ENCODE measurements at places on chromosomes 4 and X. TPM values are rescaled to one million over a fixed set of nuclear protein-coding genes. Genes with fewer than 3 reads are reported as not detected.

Gene MMGT1
- polyA plus RNA-seq, result 34.0 TPM

Gene ELF2
- 58.3 TPM for polyA plus RNA-seq

Gene ELOVL6
- polyA plus RNA-seq, result 34.1 TPM

Gene FAM47E
- polyA plus RNA-seq, result 11.1 TPM

Gene HTT
- 20.7 TPM for polyA plus RNA-seq

GRCh38 chr4:112819729-112820128 lies 182.8 kb downstream of the LARP7 start:
- DNase-seq, result no peak

DNA sequence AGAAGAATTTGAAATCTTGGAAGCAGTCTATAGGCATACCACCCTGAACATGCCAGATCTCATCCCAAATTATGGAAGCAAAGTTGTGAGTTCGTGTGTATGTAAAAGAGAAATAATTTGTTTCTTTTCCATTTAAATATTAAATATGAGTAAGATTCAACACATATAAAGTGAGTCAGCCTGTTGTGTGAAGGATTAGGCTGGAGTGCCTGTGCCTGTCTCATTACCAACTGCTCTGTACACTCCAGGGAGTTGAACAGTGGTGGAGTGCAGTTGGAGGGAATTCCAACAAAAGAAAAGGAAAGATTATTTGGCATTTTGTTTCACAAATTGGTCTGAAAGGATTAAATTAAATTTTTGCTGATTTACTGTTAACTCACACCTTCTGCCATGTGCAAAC lies 435.6 kb downstream of the FAT4 start:
- no peak for DNase-seq

- no peak for DNase-seq
Observed at GRCh38 chr4:141730805-141731204, 94.4 kb downstream of the IL15 start.

- DNase-seq, result no peak
Observed at GRCh38 chrX:103727115-103727514, 16.4 kb downstream of the TMEM31 start.

DNA sequence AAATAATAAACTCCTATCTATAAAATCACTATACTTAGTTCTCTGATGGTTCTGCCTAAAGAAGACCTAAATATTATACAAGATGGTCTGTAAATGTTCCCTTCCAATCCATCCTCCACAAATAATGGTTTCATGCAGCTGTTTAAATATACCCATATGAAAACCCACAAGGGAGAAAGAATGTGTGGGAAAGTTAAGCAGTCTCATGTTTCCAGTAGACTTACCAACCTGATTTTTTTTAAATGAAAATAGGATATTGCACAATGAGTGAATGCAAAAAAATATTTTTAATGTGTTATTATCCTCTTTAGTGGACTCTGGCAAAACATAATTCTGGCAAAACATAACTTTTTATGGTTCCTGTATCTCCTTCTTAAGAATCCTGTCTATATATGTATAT lies 23.3 kb downstream of the CAMK2D start:
- DNase-seq, result no peak

DNA sequence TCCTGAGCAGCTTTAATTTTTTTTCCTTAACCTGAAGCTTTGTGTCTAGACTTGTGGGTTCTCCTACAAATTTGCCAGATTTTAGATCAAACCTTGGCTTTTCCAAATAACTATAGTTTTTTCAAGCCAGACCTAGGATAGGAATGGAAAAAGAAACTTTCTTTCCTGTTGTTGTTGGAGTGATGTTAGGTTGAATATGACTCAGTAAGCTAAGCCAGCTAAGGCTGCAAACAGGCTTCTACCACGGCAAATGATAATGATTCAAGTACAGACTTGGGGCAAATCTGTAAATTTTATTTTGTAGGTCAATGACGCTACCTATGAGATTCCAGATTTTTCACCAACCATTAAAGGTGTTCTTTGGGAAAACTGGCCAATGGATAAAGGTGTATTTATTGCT lies 45.6 kb downstream of the WDR19 start:
- DNase-seq, result no peak

- no peak for DNase-seq
Observed at GRCh38 chr4:105896984-105897775, 1.9 kb downstream of the NPNT start.

DNA sequence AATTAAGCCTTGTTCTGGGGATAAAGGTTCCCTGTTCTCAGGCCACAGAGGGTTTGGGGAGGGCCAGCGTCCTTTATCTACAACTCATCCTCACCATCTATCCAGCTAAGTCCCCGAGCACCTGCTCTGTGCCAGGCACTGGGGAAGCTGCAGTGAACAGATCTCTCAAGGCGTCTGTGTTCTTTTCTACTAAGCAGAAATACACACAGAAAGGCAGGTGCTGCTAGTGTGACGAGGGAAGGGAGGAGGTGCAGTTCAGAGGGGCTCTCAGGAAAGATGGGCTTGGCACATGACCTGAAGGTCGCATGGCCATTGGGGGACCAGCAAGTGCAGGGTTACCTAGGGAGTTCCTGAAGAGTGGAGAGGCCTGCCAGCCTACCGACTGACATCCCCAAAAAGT lies 352.2 kb downstream of the NR3C2 start:
- no peak for DNase-seq

- no peak for DNase-seq
Observed at GRCh38 chr4:176306837-176307665, 12.7 kb upstream of the SPCS3 start.

DNA sequence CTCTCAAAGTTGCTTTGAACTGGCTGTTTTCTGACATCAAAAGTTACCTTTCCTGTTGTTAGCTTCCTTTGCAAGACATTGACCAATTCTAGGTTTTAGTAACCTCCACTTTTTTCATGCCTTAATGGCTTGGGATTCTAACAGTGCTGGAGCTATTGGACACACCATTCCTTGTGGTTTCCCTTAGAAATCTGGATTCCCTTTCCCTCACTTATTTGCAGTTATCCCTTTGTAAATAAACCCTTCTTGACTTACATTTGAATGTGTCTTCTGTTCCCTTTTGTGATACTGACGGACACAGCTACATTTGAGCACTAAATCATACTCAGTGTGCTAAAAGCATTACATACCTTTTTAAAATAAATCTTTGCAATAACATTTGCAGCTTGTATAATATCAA lies 1927.6 kb upstream of the IGFBP7 start:
- DNase-seq, result no peak

- DNase-seq, result no peak
Observed at GRCh38 chrX:24464498-24464835, 619 bp upstream of the PDK3 start.

DNA sequence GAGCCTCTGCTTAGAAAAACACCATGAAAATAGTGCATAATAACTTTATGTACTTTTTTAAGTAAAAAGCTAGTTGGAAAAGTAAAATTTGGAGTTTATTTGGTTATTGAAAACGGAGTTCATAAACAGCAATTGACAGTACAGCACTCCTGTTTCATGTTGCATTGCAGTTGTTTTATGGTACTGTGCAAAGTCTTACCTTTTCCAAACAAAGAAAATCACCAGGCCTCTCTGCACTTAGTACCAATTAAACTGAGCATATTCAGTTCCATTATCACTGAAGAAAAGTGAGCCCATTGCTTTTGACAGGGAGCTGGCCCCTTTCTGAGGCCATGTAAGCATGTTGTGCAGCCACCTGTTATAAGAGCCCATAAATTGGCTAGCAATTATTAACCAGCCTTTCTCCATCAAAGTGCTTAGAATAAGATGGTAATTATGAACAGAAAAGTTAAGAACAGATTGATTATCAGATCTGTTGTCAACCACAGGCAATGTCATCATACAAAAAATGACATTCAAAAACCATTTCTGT lies 376.6 kb upstream of the EMCN start:
- DNase-seq, result no peak

- no peak for DNase-seq
Observed at GRCh38 chr4:66906314-66906713, 639.0 kb downstream of the CENPC start.
